HCT116 (cell line): ENCODE measurements at places on chromosomes 6 and 20.

- peaks cover 47% of the 10 kb centered on the region for H3K4me1 ChIP-seq
- H3K36me3 ChIP-seq = no peaks in the 10 kb centered on the region
- no peak overlapping the region for H3K4me3 ChIP-seq
- DNase-seq = no peak
- H3K27ac ChIP-seq = no peak overlapping the region
These were observed 2.8 kb downstream of the CCN5 start for GRCh38 chr20:44717986-44718385.

- peak overlapping the region; percentile 68 for H3K27ac ChIP-seq
- H3K4me3 ChIP-seq = no peak overlapping the region
- H3K4me1 ChIP-seq = peaks cover 47% of the 10 kb centered on the region
These were observed 1.2 kb upstream of the ADGRF1 start for GRCh38 chr6:47043286-47043685.

GRCh38 chr20:51125780-51126179 is 102.9 kb upstream of the KCNG1 start:
- H3K36me3 ChIP-seq = no peaks in the 10 kb centered on the region
- no peak overlapping the region for H3K27ac ChIP-seq
- 0 out of 2 replicates have a peak, but pooled peaks cover 5% of the 10 kb centered on the region for H3K4me1 ChIP-seq

DNA sequence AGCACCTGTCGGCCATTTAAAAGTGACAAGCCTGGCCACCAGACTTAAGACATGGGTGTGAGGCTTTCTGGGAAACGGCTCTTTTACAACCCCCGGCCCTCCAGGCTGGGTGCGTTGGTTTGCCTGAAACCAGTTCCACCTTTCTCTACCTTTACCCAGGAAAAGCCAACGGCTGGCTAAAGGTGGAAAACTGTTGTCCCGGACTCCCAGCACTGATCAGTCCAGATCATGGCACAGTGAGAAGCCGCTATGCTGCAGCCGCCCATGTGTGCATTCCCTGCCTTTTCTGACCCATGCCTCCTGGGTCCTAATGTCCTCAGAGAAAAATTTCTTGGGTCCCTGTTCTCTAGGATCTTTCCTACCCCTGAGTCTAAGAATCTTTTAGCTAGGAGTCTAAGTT is 655.7 kb upstream of the HS3ST5 start:
- no peak overlapping the region for H3K27ac ChIP-seq
- H3K4me1 ChIP-seq = no peaks in the 10 kb centered on the region
- H3K4me3 ChIP-seq = no peak overlapping the region
- H3K36me3 ChIP-seq = no peaks in the 10 kb centered on the region
- no peak for DNase-seq
- no peaks in the 10 kb centered on the region for H3K27me3 ChIP-seq

DNA sequence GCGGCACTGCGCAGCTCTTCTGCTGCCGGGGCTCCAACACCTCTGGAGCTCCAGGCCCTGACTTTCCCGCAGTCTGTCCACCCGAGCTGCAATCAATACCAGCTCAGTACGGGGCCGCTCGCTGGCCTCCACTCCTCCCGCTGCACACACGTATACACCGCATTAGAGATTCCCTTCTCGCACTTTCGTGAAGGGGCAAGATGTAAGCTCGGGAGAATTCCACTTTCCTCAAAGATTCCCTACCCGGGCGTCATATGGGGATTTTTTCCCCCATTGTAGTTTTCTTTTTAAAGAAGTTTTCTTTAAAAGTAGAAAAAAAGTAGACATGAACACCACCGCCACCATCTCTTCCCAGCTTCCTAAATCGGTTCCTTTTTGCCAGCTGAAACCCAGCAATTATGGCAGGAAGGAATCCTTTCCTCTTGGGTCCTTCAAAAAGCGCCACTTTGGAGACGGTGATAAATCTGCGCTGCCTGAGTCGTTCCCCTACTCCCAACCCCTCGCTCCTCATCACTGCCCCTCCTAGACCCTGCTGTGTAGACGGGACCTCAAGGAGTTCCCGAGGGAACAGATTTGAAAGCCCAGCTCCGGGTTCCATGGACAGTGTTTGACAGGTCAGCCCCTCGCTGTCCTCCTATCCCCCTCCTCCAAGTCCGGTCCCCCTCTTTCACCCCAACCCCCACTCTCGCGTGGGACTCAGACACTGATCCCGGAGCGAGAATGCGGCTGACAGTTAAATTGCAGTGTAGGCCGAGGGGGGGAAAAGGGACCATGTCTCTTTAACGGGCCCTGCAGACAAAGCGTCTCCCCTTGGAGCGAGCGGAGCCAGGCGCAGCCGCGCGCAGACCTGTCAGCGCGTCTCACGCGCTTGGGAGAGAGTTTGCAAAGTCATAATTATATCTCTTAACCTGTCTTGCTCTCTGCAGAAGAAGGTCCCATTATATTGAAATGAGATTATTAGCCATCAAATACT is 39.5 kb downstream of the NCR2 start:
- H3K4me1 ChIP-seq = no peaks in the 10 kb centered on the region
- no peaks in the 10 kb centered on the region for H3K36me3 ChIP-seq
- H3K27me3 ChIP-seq = 0 out of 2 replicates have a peak, but pooled peaks cover 3% of the 10 kb centered on the region
- no peak overlapping the region for H3K4me3 ChIP-seq

DNA sequence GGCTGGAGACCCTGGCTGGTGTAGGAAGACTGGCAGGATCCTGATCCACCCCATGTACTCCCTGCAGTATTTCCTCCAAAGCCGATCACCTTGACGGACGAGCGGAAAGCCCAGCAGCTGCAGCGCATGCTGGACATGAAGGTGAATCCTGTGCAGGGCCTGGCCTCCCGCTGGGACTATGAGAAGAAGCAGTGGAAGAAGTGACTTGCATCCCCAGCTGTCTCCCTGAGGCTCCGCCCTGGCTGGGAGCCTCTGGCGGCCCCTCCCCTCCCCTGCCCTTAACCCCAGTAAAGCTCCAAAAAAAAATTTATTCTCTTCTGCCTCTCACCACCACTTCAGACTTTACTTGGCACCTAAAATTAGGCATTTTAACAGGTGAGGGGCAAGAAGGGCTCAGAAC is 7.0 kb downstream of the COX4I2 start:
- no peak for DNase-seq
- H3K27ac ChIP-seq = no peak overlapping the region; the same call in 1 of the 2 replicates
- no peaks in the 10 kb centered on the region for H3K27me3 ChIP-seq
- H3K4me3 ChIP-seq = no peak overlapping the region; the same call in 1 of the 2 replicates
- no peaks in the 10 kb centered on the region for H3K36me3 ChIP-seq
- peaks cover 15% of the 10 kb centered on the region for H3K4me1 ChIP-seq

DNA sequence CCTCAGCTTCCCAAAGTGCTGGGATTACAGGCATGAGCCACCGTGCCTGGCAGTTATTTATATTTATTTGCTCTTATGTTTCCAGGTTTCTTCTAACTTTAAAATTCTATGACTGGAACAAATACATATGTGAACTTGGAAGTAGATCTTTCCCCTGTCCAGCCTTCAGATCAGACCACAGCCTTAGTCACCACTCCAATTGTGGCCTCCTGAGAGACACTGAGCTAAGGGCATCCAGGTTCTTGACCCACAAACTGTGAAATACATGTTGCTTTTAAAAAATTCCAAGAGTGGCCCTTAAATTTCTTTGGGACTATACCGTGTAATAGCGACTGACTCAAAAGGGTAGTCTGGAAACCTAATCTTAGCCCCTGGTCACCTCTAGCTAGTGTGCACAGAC is 1.5 kb upstream of the ADGRG6 start:
- H3K36me3 ChIP-seq = no peaks in the 10 kb centered on the region
- DNase-seq = no peak
- peaks cover 46% of the 10 kb centered on the region for H3K4me1 ChIP-seq

DNA sequence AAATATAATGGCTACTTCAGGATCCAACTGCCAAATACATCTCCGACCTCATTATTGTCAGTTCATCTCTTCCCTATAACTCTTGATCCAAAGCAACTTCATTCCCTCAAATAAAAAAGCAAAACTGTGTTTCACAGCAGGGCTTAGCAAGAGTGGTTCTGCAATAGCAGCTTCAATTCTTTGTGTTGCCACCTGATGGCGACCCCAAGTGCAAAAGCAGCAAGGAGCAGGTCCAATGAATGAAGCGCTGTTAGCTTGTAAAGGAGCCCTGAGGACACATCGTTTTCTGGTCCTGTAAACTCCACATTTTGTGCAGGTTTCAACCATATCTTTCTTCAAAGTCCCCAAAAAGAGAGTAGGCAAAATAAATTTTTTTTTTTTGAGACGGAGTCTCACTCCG is 19.6 kb downstream of the RTN4IP1 start:
- H3K36me3 ChIP-seq = no peaks in the 10 kb centered on the region
- no peaks in the 10 kb centered on the region for H3K27me3 ChIP-seq
- no peak overlapping the region for H3K4me3 ChIP-seq

DNA sequence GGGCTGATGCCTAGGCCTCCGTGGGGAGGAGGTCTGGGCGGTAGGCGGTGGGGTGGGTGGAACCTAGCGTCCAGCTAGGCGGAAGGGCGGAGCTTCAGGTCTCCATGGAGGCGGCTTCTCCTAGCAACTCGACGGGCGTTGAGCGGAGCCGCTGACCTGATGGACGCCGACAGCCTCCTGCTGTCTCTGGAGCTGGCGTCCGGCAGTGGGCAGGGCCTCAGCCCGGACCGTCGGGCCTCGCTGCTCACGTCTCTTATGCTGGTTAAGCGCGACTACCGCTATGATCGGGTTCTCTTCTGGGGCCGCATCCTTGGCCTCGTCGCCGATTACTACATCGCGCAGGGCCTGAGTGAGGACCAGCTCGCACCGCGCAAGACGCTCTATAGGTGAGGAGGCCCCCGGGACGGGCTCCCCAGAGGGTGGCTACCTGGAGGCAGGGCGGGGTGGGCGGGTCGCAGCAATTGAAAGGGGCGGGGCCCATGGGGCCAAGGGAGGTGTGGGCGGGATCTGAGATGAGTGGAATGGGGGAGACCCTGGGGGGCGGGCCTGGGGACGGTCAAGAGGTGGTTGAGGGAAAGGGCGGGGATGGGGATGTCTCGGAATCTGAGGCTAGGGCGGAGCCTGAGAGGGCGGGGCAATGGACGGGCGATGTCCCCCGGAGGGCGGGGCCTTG is at the start of gene RSPH9:
TSS of gene RSPH9 (plus strand) at position 97 of the 673 bp plus-strand sequence. CDS start at position 160, 63 bp downstream.
- H3K27ac ChIP-seq = no peak within 1 kb of the TSS
- no peak within 1 kb of the TSS for H3K4me3 ChIP-seq
- DNase-seq = no peak
- no peaks in the 10 kb centered on the region for H3K27me3 ChIP-seq
- peaks cover 14% of the 10 kb centered on the region for H3K36me3 ChIP-seq

- 0 out of 2 replicates have a peak, but pooled peaks cover 6% of the 10 kb centered on the region for H3K27me3 ChIP-seq
- no peaks in the 10 kb centered on the region for H3K36me3 ChIP-seq
- no peak overlapping the region for H3K4me3 ChIP-seq
- H3K27ac ChIP-seq = no peak overlapping the region
- DNase-seq = peak; percentile 12
These were observed 32.6 kb upstream of the PHACTR3 start for GRCh38 chr20:59571551-59572314.

DNA sequence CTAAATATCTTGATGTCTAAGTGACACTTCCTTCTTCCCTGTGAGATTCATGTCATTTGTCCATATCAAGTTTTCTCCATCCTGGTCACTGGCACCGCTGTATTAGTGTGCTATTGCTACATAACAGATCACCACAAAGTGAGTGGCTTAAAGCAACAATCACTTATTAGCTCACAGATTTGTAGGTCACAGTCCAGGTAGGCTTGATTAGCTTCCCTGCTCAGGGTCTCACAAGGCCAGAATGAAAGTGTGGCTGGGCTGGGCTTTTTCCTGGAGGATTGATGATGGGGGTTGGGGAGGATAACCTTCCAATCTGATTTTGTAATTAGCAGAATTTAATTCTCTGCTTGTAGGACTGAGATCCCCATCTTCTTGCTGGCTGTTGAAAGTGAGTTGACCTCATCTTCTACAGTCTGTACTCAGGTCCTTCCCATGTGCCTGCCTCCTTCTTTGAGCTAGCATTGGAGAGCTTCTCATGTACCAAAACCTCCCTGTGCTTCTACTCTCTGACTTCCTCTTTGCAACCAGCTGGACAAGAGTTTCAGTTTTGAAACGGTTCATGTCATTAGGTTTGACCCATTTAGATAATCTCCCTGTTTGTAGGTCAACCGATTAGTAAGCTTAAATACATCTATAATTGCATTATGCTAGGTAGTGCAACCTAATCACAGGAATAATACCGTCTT is 152.4 kb upstream of the MAN1A1 start:
- H3K4me3 ChIP-seq = no peak overlapping the region
- H3K27ac ChIP-seq = no peak overlapping the region
- H3K4me1 ChIP-seq = no peaks in the 10 kb centered on the region
- no peaks in the 10 kb centered on the region for H3K36me3 ChIP-seq
- H3K27me3 ChIP-seq = no peaks in the 10 kb centered on the region

DNA sequence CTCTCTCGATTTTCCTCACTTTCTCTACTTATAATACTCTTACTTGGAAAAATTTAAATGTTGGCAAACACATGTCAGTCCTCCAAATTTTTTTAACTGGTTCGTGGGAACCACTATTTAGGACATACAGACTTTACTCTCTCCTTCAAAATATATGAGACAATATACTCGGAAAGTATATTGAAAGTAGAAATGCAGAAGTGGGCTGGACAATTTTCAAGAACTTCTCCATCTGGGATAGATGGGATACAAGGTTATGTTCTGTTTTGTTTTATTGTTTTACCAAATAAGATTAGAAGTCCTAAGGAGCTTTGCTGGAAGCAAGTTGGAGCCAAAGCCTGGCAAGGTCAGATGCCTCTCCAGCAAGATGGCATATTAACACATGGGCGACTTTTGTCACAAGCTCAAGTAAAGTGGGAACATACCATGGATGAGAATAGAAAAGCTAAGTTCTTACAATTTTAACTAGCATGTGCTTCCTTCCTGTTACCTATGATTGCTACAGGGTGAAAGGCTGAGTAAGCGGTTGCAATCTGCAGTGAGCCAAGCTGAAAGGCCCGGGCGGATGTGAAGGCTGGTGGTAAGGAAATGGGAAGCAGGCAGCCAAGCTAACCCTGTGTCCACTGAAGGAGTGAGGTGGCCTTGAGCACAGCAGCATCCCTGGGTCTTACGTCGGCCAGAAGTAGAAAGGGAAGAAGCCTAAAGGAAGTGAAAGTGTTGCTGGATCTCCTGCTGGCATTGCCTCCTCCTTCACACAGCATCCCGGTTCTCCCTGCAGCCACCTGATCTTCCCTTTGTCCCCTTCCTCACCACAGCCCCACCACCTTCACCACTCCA is 7.1 kb downstream of the MAP3K5 start:
- H3K4me3 ChIP-seq = no peak overlapping the region
- no peaks in the 10 kb centered on the region for H3K27me3 ChIP-seq
- H3K4me1 ChIP-seq = peaks cover 43% of the 10 kb centered on the region
- no peak for DNase-seq
- no peak overlapping the region for H3K27ac ChIP-seq

- H3K36me3 ChIP-seq = no peaks in the 10 kb centered on the region
- no peak for DNase-seq
- H3K4me1 ChIP-seq = peaks cover 4% of the 10 kb centered on the region; the same call in 1 of the 2 replicates
- H3K27ac ChIP-seq = no peak overlapping the region
- H3K4me3 ChIP-seq = no peak overlapping the region
- H3K27me3 ChIP-seq = no peaks in the 10 kb centered on the region
These were observed 124.9 kb downstream of the TIAM2 start for GRCh38 chr6:155120034-155120433.

DNA sequence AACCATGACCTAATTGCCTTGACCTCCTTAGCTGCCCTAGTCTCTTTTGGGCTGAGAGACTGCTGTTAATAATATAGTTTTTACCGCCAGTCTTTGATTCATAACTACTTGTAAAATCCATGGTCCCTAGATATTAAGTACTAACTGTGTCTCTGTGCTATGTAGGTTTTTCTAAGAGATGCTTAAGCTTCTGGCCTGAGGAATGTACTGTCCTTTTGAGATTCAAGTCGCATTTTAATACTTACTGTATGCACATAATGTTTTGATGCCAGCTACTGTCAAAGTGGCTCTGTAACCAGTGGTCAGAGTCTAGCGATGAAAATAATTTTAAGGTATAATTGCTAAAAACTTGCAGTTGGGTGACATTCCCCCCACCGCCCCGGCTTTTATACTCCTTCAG is 2.1 kb downstream of the AKAP12 start:
- H3K4me1 ChIP-seq = peaks cover 49% of the 10 kb centered on the region
- H3K4me3 ChIP-seq = peak overlapping the region; percentile 72
- H3K36me3 ChIP-seq = no peaks in the 10 kb centered on the region
